ENCODE measurements at places on chromosomes 1 and 21. TPM values are rescaled to one million over a fixed set of nuclear protein-coding genes. Genes with fewer than 3 reads are reported as not detected.

DNA sequence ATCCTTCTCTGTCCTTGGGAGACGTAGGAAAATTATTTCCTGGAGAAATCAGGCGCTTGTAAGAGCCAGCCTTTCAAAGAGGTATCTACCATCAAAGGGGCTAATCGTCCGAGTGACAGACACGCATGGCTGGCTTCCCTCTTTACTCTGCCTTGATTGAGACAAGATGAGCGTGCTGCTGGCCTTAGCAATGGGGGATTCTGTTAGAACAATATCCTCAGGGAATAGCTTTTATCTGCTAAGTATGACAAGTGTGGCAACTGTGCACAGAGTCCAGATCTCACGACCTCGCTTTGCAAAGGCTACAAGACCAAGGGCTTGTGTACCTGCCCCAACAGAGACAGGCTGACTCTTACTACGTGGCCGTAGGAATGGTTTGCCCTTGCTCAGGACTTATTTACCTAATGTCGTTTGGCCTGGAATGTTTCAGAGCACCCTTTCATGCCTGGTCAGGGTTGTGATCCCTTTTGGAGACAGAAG is 417.1 kb downstream of the KIF26B start:
- no peak for DNase-seq
- no peak overlapping the region for H3K4me3 ChIP-seq
- no peaks in the 10 kb centered on the region for H3K36me3 ChIP-seq
- H3K27me3 ChIP-seq, result no peaks in the 10 kb centered on the region
- H3K4me1 ChIP-seq, result peaks cover 8% of the 10 kb centered on the region
- H3K27ac ChIP-seq, result no peak overlapping the region

DNA sequence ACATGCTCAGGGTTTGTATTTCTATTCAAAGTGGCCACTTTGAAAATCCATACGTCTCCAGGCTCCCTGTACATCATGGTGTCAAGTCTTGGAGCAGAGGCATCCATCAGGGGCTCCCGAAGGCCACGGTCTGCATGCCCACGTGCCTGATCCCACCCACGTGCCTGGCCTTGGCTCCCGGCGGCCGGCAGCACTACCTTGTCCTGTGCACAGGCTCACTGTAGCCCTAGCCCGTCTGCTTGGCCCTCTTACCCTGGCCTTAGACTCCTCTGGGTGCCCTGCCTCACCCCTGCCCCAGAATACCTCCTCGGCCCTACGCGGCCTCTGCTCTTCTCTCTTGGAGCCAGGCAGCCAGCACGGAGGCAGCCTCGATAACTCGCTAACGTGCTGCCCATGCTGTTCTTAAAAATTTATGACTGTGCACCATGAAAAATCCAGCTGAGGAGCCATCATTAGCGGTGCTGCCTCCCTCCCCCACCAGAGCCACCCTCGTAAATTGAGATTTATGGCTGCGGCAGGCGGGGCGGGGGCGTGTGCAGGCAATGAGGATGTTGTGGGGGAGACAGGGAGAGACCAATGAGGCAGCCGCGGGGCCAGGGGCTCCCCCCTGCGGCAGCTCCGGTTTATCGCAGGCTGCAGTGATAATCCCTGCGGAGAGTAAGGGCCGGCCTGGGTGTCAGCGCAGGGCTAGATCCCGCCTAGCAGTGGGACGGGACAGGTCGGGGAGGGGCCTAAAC is 24.6 kb downstream of the DMAP1 start:
- peak overlapping the region; percentile 8 for H3K4me3 ChIP-seq
- H3K4me1 ChIP-seq, result peaks cover 48% of the 10 kb centered on the region
- peak overlapping the region; percentile 93 for H3K27ac ChIP-seq
- H3K27me3 ChIP-seq, result no peaks in the 10 kb centered on the region
- no peaks in the 10 kb centered on the region for H3K36me3 ChIP-seq

- H3K4me3 ChIP-seq, result peak overlapping the region; percentile 30
- H3K27me3 ChIP-seq, result no peaks in the 10 kb centered on the region
- H3K4me1 ChIP-seq, result peaks cover 8% of the 10 kb centered on the region
- no peaks in the 10 kb centered on the region for H3K36me3 ChIP-seq
- H3K27ac ChIP-seq, result no peak overlapping the region
- DNase-seq, result no peak
These were observed 2.5 kb downstream of the C1QC start for GRCh38 chr1:22645931-22646330.

- no peak for DNase-seq
- H3K36me3 ChIP-seq, result no peaks in the 10 kb centered on the region
- H3K27me3 ChIP-seq, result no peaks in the 10 kb centered on the region
- no peak overlapping the region for H3K27ac ChIP-seq
- H3K4me1 ChIP-seq, result no peaks in the 10 kb centered on the region
These were observed 19.7 kb upstream of the ALDH9A1 start for GRCh38 chr1:165717918-165718515.

DNA sequence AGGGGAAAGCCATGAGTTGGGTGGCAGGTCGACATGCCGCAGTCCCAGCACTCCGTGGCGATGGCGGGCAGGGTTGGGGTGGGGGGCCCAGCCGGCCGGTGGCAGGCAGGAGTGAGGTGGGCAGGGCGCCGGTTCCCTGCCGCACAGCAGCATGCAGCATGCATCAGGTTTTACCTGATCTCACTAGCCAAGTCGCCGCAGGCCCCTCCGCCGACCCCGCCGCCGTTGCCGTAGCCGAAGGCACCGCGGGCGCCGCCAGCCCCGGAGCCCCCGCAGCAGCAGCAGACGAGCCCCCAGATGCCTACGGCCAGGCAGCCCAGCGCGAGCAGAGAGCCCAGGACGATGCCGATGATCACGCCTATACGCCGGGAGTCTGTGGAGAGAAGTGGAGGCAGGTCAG is 6.7 kb downstream of the VSIG8 start:
- H3K4me3 ChIP-seq, result no peak overlapping the region
- H3K27ac ChIP-seq, result peak overlapping the region; percentile 95
- no peaks in the 10 kb centered on the region for H3K36me3 ChIP-seq
- peaks cover 26% of the 10 kb centered on the region for H3K4me1 ChIP-seq
- no peaks in the 10 kb centered on the region for H3K27me3 ChIP-seq

DNA sequence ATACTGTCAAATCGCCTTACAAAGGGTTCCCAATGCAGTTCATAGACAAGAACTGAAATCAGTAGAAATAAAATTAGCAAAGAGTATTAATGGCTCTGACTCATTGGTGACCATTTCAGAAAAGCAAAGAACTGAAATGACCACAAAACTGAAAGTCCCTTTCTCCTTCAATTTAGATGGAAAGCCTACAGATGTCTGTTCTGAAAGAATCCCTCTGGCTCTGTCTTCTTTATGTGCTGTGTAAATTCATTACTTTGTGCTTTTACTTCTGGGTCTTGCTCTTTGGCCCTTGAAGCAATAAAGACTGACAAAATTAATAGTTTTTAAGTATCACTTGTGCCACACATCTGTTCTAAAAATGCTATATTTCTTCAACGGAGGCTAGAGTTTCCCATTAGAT is 62.7 kb upstream of the GPR89A start:
- no peaks in the 10 kb centered on the region for H3K36me3 ChIP-seq
- H3K4me1 ChIP-seq, result no peaks in the 10 kb centered on the region
- DNase-seq, result no peak
- H3K4me3 ChIP-seq, result no peak overlapping the region

GRCh38 chr1:155062702-155063411 is 683 bp upstream of the EFNA4 start:
- H3K4me3 ChIP-seq, result peak overlapping the region; percentile 87
- H3K36me3 ChIP-seq, result peaks cover 25% of the 10 kb centered on the region
- peaks cover 32% of the 10 kb centered on the region for H3K4me1 ChIP-seq

- peaks cover 28% of the 10 kb centered on the region for H3K27me3 ChIP-seq
- H3K4me3 ChIP-seq, result peak overlapping the region; percentile 27
- no peak for DNase-seq
- H3K36me3 ChIP-seq, result no peaks in the 10 kb centered on the region
These were observed 46.5 kb downstream of the RAP1GAP start for GRCh38 chr1:21622466-21623315.

GRCh38 chr1:230561570-230561969 is 80.7 kb upstream of the COG2 start:
- no peak overlapping the region for H3K4me3 ChIP-seq
- H3K27ac ChIP-seq, result no peak overlapping the region
- DNase-seq, result no peak

DNA sequence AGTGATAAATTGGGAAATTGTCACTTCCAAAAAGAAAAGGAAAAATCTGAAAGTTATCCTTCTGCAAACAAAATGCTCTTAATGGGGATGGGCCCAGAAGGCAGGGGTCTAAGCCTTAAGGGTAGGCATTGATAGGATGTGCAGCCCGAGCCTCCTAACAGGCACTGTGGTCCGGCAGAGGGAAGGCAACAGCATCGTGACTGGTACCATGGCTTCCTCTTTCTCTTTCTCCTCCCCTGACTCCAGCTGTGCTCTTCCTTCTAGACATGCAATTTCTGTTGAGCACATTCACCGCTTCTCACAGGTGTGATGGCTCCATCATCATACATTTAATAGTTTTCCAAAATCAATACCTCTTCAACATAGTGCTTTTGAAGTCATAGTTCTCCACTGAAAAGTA is 91.5 kb downstream of the SELENOF start:
- H3K36me3 ChIP-seq, result no peaks in the 10 kb centered on the region
- no peaks in the 10 kb centered on the region for H3K4me1 ChIP-seq
- no peak for DNase-seq
- no peak overlapping the region for H3K27ac ChIP-seq
- no peaks in the 10 kb centered on the region for H3K27me3 ChIP-seq
- H3K4me3 ChIP-seq, result no peak overlapping the region

Gene AJAP1
- 0.49 TPM for total RNA-seq

Gene TAS1R1
- not detected for total RNA-seq

Gene FCRL3
- not detected for total RNA-seq
